ENCODE measurements at places on chromosomes 3 and 15.

GRCh38 chr15:101088788-101089578 is 162.9 kb downstream of the CHSY1 start:
- DNase-seq = peak; percentile 89

- DNase-seq = no peak
These were observed 232.2 kb downstream of the VPS13C start for GRCh38 chr15:61828008-61828407.

DNA sequence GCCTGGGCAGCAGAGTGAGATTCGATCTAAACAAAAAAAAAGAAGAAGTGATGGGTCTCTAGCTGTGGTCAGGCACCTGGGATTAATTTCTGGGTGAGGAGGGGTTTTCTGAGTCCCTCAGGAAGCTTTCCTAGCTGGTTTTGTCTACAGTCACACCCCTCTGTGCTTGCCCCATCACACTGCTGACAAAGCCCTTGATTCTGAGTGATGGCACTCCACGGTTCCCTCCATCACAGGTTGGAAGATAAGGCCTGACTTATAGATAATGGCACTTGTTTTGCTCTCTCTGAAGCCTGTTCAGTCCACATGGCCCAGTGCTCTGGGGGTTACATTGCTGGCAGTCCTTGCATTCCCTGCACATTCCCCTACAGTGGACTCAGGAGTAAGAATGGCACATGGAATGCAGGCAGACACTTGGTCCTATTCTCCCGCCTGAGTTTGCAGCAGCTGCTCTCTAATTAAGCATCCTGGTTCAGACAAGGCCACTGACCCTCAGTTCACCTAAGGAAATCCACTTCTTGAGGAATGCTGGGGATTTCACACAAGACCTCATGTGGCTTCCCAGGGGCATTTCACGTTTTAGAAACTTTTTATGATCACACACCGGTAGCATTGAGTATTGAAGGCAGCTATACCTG is 81.0 kb upstream of the NMNAT3 start:
- no peak for DNase-seq

DNA sequence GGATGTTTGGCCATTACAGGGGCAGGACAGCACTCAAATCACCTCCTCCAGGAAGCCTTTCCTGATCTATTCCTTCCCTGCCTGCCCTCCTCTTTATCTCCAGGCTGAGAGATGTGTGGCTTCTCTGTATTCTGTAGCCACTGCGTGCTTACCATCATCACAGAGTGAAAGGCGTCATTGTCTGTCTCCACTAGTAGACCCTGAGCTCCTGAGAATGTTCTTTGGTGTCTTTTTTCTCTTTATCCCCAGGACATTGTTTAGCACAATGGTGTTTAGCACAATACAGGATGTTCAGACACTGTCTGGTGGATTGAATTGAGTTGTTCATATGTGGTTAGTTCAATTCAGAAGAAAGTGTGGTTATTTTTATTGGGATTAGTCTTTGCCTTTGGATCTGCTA is 26.2 kb upstream of the LARS2 start:
- DNase-seq = no peak

- no peak for DNase-seq
These were observed 2.9 kb downstream of the ALG1L2 start for GRCh38 chr3:130084436-130084980.

GRCh38 chr15:89783111-89783860 is 7.2 kb downstream of the MESP2 start:
- DNase-seq = no peak

DNA sequence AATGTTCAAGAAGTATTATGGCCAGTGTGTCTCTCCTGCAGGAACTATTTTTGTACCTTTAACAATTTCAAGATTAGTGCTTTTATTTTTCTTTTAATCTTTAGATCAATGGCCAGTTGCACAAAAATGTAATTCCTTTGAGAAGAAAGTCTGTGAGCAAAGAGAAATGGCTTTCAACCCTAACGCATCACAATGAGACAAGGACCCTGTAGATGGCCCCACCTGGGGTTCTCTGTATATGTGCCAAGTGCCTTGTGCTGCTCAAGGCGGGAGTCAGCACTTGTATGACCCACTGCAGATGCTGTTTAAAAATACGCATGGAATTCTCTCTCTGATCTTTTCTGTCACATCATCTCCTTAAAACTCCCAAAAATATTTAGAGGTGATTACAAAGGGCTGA is 453.4 kb downstream of the OCA2 start:
- DNase-seq = no peak

- no peak for DNase-seq
These were observed 79.7 kb upstream of the MRPL3 start for GRCh38 chr3:131582438-131582837.

DNA sequence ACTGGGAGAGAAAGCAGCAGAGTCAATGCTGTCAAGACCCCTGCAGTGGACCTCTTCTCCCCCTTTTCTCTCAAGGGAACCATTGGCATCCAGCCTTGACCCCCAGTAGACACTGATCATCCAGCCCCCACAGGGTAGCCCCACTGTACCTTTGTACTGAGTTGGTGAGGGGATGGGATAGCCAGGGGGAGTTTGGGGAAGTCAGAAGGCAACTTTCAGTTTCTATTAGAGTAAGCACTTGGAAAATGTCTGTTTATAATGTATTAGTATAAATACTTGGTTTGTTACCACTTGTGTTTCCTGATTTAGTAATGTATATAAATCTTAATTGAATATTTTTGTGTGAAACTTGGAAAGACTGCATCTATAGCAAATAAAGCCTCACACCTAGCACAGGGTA is 25.0 kb downstream of the DAG1 start:
- DNase-seq = no peak

DNA sequence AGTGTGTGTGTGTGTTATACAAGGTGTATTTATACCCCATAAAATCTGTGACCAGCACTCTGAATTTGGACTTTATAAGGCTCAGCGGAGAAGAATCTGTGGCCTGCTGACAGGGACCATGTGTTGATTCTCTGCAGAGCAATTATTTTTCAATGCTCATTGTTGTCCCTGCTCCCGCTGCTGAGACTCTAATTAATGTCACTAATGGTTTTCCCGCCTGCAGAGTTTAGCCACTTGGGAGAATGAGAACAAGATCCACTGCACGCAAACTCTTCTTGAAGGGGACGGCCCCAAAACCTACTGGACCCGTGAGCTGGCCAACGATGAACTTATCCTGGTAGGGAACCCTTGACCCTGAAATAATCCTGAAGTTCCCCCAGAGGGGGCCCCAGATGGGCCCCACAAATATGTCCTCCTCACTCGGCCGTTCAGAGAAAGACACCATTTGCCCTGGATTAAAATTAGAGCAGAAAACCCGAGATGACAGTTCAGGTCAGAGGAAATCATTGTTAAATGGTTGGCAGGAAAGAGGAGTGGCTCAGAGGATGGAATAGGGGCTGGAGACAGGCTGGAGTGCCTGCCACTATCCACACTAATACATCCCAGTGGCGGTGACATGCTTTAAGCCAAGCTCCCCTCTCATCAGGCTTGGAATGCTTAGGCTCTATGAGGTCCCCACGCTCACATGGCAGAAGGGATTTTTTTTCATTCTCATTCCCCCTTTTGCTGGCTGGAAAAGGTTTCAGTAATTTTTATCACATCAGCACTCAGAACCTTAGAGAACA is 3.3 kb downstream of the CRABP1 start:
- no peak for DNase-seq

GRCh38 chr15:72902245-72902918 is 118.8 kb upstream of the ADPGK start:
- DNase-seq = no peak
